ENCODE measurements at places on chromosomes 2 and 18. TPM values are rescaled to one million over a fixed set of nuclear protein-coding genes. Genes with fewer than 3 reads are reported as not detected.

Gene ANKRD62
- not detected for total RNA-seq

Gene MORN2
- total RNA-seq, result 27.5 TPM

Gene FHOD3
- total RNA-seq, result under 0.01 TPM

Gene UGT1A4
- total RNA-seq, result not detected

Gene LTBP1
- total RNA-seq, result 127 TPM

Gene RPIA
- total RNA-seq, result 3.9 TPM
